Cerebellar nuclear complex (tissue), 1 donor: ENCODE measurements at places on chromosomes 11 and 22.

- DNase-seq, result no peak
Measured at GRCh38 chr11:82355313-82355823, 378.3 kb downstream of the FAM181B start.

GRCh38 chr11:130076778-130077481 lies 7.2 kb downstream of the APLP2 start:
- no peak for DNase-seq

DNA sequence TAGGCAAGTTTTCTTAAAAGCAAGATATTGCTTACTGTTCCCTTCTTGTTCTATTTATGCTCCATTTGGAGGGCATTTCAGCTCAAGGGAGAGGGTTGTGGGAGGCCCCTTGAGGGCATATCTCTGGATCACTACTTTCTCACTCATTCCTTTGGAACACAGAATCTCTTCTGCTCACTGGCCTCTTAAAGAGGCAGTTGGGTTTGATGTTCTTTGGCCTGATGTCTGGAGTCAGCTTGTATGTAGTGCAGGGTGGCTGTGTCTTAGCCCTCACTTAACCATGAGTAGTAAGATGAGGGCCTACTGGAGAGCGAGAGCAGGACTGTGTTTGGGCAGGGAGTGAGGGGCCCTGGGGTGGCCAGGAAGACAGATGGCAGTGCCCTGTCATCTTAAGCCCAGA lies 3.6 kb downstream of the INCENP start:
- no peak for DNase-seq

DNA sequence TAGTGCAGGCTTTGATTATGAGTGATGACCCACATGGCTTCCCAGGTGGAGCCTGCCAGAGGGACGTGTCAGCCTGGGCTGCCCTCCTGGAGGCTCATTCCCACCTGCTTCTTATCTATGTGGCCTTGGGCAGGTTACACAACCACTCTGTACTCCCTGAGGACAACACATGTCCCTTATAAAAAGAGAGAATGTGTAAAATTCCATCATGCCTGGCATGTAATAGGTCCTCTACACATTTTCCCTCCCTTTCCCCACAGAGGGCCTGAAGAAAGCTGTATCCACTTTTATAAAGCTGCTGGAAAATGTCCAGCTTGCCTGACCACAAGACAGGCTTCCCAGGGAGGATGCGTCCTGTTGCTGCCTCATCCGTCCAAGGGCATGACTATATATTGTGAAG lies 55.0 kb upstream of the VSTM5 start:
- no peak for DNase-seq

DNA sequence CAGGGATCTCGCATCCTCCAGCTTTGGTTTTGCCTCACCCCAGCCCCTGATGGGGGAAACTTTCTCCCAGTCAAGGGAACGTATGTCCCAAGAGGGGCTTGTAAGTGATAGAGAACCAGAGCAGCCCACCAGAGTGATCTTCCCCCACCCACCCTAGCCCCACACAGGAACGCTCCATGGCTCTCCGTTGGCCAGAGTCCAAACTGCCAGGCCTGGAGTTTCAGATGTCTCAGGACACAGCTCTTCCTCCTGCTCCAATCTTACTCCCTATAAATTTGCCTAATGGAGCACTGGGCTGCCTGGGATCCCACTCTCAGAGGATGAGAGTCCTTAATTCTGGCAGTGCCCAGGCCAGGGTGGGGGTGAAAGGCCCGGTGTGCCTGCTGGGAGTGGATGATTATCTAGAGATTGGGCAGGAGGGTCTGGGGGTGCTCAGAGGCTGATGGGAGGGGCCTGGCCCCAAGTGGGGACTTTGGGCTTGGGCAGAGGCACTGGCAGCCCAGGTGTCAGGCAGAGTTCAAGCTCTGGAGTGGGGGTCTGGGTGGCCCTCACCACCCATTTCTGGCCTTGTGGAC lies 79.9 kb downstream of the WNT7B start:
- DNase-seq, result no peak

- DNase-seq, result no peak
Measured at GRCh38 chr22:47367107-47367690, 604.7 kb downstream of the TBC1D22A start.

- no peak for DNase-seq
Measured at GRCh38 chr11:15602047-15602446, 487.3 kb downstream of the INSC start.

- DNase-seq, result peak; percentile 30
Measured at GRCh38 chr22:30694171-30694639, 469 bp upstream of the OSBP2 start.

GRCh38 chr11:118953265-118953664 lies 2.8 kb upstream of the UPK2 start:
- DNase-seq, result peak; percentile 17

GRCh38 chr22:46719921-46720320 lies 18.1 kb downstream of the CERK start:
- DNase-seq, result no peak

DNA sequence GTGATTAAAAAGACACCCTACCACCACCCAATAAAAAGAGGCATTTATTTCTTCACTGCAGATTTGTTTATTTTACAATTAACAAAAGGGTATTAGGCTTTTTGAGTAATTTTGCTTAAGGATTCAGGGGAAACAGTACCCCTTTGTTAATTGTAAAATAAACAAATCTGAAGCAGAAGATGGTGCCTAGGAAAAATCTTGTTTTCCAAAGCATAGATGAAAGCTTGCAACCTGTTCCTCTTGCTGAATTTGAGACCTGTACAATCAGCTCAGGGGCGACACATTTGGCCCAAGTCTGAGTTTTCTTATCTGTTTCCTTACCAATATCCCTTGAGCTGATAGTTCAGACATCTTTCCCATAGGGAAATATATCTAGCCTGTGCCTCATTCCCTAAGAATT lies 171.9 kb downstream of the GRIA4 start:
- no peak for DNase-seq

DNA sequence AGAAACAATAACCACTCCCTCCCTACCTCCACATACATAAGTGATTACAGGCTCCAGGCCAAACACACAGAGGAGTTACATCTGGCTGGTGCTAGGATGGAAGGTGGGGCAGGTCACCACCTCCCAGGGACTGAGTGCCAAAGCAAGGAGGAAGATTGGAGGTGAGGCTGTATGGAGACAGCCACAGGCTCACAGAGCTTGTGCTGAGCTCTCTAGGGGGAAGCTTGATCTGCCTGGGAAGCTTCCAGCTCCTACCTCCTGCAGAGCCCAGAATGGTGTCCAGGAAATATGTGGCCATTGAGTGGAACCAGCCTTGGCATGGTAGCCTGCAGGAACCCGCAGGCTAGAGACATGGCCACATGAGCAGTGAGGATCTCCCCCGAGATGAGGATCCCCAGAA lies 3.6 kb upstream of the MED15 start:
- DNase-seq, result no peak

DNA sequence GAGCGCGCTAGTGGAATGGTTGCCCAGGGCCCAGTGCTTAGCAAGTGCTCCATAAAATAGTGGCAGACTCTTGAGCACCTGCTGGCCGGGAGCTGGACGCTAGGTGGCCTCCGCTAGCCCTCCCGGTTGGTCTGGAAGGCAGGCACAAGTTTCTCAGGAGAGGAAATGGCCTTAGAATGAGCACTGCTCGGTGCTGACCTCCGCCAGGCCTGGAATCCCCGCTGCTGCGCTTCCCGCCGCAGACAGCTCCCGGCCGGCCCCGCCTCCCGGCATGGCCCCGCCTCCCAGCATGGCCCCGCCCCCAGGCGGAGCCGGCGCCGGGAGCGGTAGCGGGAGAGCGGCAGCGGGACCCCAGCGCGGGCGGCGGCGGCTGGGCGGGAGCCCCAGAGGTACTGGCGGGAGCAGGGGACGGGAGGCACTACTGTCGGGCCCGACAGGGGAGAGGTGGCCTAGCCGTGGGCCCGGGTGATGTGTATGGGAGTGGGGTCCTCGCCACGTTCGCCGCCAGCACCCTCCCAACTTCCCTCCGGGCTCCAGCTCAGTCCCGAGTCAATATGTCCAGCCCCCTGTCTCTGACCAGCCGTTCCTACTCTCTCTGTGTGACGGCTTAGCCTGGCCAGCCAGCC lies at the start of gene SIPA1:
Gene SIPA1, plus strand, starts transcription at position 308 of the 626 bp plus-strand sequence. CDS start 2,821 bp downstream, outside the sequence.
- no peak for DNase-seq

DNA sequence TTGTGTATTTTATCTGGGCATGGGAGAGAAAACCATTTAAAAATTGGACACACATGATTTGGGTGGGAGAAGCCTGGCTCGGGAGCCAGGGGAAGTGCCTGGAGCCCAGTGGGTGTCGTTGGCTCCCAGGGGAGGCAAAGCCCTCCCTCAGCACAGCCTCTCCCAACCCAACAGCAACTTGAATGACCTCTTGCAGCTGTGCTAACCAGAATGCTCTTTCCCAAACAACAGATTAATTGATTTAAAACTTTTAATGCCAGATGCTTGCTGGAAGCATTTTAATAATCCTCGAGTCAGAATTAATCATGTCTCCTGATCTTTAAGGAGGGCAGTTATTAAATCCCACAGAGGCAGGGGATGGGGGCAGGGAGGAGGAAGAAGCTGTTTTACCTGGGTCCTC lies 401.6 kb downstream of the BUD13 start:
- no peak for DNase-seq

DNA sequence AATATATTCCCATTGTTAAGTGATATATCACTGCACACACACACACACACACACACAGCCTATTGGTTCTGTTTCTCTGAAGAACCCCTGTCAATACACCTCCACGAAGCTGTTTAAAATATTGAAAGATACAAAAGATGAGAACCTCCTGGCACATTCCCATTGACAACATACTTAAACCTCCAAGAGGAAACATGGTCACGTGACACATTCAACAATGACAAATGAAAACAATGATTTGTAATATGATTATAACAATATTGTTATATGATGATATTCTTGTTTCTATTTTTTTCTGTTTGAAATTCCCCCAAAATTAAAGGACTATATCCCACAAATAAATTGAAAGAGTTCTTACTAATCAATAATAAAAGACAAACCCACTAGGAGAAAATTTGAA lies 1344.9 kb downstream of the BRD1 start:
- no peak for DNase-seq

GRCh38 chr11:92443199-92443598 lies 218.6 kb downstream of the FAT3 start:
- no peak for DNase-seq

DNA sequence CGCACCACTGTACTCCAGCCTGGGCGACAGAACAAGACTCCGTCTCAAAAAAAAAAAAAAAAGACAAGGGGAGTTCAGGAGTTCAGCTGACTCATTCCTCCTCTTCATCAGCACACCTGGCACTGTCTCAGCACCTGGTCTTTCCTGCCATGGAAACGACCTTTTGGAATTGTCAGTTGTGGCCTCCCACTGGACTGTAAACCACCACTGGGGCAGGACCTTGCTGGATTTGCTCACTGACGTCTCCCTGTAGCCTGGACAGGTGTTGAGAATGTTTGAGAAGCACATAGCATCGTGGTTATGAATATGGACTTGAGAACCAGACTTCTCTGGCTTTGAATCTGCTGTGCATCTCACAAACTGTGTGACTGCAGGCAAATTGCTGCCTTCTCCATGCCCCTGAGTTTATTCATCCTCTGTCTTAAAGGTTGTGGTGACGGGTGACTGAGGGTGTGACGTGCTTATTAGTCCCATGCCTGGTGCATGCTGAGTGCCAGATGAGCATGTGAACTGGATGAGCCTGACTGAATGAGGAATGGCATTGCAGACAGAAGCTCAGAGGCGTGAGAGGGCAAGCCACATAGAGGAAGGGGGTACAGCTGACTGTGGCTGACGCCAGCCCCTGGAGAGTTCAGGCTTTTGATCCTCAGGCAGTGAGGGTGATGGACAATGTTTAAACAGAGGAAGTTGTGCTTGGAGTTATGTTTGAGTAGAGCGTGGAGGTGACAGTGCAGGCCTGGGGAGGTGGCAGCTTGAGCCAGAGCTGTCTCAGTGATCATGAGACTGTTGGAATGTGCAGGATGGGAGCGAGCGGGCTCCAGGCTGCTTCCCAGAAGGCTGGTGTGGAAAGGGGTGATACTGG lies 12.7 kb downstream of the TOM1 start:
- DNase-seq, result no peak

DNA sequence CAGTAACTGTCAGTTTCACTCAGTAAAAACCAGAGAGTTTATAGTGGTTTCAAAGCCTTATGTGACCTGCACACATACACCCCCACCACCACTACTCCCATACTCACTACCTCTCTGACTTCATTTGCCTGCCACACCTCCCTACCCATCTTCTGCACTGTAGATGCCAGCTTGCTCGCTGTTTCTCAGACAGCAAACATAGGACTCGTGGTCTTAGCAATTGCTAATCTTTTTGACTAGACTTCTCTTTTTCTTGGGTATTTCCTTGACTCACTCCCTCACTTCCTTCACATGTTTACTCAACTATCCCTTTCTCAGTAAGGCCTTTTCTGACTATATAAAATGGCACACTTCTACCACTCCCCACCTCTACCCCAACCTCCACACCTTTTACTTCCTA lies 27.8 kb downstream of the CEP295 start:
- no peak for DNase-seq

GRCh38 chr22:30628491-30628890 lies 7.1 kb upstream of the SLC35E4 start:
- no peak for DNase-seq

DNA sequence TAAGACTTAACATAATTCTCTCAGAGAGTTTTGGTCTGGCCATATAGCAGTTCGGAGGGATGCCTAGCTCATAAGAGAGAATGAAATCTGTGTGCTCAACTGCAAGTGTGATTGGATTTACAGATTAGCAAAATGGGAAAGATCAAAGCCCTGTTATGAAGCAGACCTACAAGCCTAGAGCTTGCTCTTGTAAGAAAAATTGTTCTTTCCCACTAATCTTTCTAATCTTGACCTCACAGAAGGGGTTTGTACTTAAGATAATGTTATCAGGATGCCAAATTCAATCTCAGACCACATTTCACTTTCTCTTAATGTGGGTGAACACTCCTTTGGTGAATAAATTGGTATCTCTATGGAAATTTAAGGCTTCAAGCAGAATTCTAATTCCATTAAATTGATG lies 267.2 kb downstream of the RAB38 start:
- DNase-seq, result no peak

- DNase-seq, result no peak
Measured at GRCh38 chr11:12092714-12093113, 17.7 kb upstream of the MICAL2 start.

- no peak for DNase-seq
Measured at GRCh38 chr11:126669416-126669815, 313.9 kb downstream of the ST3GAL4 start.

DNA sequence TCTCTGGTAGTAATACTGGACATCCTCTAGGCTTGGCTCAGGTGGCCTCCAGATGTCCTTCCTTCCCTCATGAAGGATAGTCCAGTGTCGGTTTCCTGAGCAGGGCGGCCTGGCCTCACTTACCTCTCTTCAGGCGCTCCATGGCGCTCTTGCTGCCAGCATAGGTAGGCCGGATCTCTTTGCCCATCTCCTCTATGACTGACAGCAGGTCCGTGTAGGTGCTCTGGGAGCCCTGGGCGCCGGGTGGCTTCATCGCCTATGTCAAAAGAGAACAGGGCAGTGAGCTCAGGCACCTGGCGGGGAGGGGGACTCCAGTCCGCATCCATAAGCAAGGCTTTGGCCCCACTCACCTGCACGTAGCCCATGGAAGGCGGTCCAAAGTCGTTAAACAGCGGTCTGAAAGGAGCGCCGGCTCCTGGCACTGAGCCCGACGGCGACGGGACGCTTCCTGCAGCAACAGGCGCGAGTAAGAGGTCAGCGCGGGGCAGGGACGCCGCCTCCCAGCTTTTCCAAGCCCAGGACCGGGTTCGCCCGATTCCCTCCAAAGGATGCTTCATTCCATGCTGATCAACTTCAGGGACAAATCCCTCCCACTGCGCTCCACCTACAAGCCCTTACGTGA lies 609 bp downstream of the CDK2AP2 start:
- DNase-seq, result no peak
